Activated naive CD8-positive, alpha-beta T cell treated with anti-CD3 and anti-CD28 coated beads, Interleukin-2, amount 10 ng/mL, durations not matched to agents 7 days and 5 days (primary cell): ENCODE measurements at places on chromosomes 3 and 15. TPM values are rescaled to one million over a fixed set of nuclear protein-coding genes. Genes with fewer than 3 reads are reported as not detected.

GRCh38 chr3:78285032-78285728 lies 1245.3 kb downstream of the ROBO2 start:
- H3K4me3 ChIP-seq, result no peak overlapping the region
- H3K27me3 ChIP-seq, result no peaks in the 10 kb centered on the region
- H3K27ac ChIP-seq, result no peak overlapping the region
- no peaks in the 10 kb centered on the region for H3K36me3 ChIP-seq
- no peaks in the 10 kb centered on the region for H3K4me1 ChIP-seq

GRCh38 chr3:151093905-151094304 lies 8.4 kb downstream of the MED12L start:
- no peaks in the 10 kb centered on the region for H3K4me1 ChIP-seq
- no peak overlapping the region for H3K4me3 ChIP-seq
- H3K27me3 ChIP-seq, result peaks cover 19% of the 10 kb centered on the region
- H3K36me3 ChIP-seq, result no peaks in the 10 kb centered on the region
- H3K27ac ChIP-seq, result no peak overlapping the region
- no peak for DNase-seq

GRCh38 chr15:91947683-91948608 lies 94.4 kb downstream of the SLCO3A1 start:
- DNase-seq, result no peak
- H3K27ac ChIP-seq, result no peak overlapping the region
- H3K4me1 ChIP-seq, result peaks cover 17% of the 10 kb centered on the region
- no peak overlapping the region for H3K4me3 ChIP-seq
- no peaks in the 10 kb centered on the region for H3K36me3 ChIP-seq

DNA sequence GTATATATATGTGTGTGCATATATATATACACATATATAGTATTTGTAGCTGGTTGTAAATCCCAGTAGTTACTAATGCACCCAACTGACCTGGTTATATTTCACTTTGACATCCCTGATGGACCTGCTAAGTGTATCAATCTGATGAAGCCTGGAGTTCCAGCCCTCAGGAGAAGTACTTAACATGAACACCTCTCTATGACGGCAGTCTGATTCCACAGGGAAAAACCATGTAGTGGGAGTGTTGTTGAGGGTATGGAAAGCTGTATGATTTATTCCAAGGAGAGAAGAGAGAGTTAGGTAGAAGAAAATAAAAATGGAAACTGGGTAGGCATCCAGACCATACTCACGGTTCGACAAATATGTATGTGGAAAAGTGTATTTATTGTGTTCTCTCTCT lies 531.2 kb upstream of the SEMA6D start:
- H3K4me3 ChIP-seq, result no peak overlapping the region
- no peak for DNase-seq
- H3K27ac ChIP-seq, result no peak overlapping the region
- H3K36me3 ChIP-seq, result no peaks in the 10 kb centered on the region
- peaks cover 36% of the 10 kb centered on the region for H3K27me3 ChIP-seq
- H3K4me1 ChIP-seq, result peaks cover 4% of the 10 kb centered on the region

- H3K4me1 ChIP-seq, result peaks cover 14% of the 10 kb centered on the region
- DNase-seq, result no peak
These were observed 9.4 kb downstream of the SNX1 start for GRCh38 chr15:64105113-64105704.

DNA sequence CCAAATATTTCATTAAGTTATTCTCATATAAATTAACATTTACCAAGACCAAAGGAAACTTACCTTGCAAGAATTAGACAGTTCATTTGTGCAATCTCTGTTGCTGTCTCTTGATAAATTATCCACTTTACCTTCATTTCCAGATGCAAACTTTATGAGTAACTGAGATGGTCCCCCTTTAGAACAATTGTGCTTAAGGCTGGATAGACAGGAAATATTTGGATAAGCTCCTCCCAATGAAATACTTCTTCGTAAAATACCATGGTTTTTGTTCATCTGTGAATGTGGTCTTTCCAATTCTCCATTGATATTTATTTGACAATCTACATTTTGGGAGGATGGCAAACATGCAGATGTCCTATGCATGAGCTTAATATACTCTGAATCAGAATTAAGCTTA lies 78.2 kb downstream of the NEDD4 start:
- H3K4me1 ChIP-seq, result no peaks in the 10 kb centered on the region
- DNase-seq, result no peak
- H3K27me3 ChIP-seq, result no peaks in the 10 kb centered on the region
- H3K27ac ChIP-seq, result no peak overlapping the region
- H3K4me3 ChIP-seq, result no peak overlapping the region

- no peaks in the 10 kb centered on the region for H3K36me3 ChIP-seq
- H3K4me3 ChIP-seq, result no peak overlapping the region
- peaks cover 7% of the 10 kb centered on the region for H3K27me3 ChIP-seq
- H3K27ac ChIP-seq, result no peak overlapping the region
- no peaks in the 10 kb centered on the region for H3K4me1 ChIP-seq
These were observed 185.6 kb upstream of the MRPL3 start for GRCh38 chr3:131688370-131688769.

GRCh38 chr3:74559261-74559660 lies 55.2 kb downstream of the CNTN3 start:
- H3K27me3 ChIP-seq, result no peaks in the 10 kb centered on the region
- H3K4me3 ChIP-seq, result no peak overlapping the region
- DNase-seq, result no peak
- H3K36me3 ChIP-seq, result no peaks in the 10 kb centered on the region
- no peaks in the 10 kb centered on the region for H3K4me1 ChIP-seq
- no peak overlapping the region for H3K27ac ChIP-seq

DNA sequence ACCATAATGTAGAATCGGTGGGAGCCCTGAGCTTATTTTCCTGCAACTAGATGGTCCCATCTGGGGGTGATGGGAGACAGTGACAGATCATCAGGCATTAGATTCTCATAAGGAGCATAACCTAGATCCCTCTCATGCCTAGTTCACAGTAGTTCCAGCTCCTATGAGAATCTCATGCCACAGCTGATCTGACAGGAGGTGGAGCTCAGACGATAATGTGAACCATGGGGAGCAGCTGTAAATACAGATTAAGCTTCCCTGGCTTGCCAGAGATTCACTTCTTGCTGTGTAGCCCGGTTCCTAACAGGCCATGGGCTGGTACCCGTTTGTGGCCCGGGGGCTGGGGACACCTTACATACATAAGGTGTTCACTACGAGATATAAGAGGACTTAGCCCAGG lies 67.5 kb upstream of the LRRFIP2 start:
- no peak for DNase-seq
- H3K27ac ChIP-seq, result peak overlapping the region; percentile 96
- H3K4me1 ChIP-seq, result peaks cover 18% of the 10 kb centered on the region
- peak overlapping the region; percentile 96 for H3K4me3 ChIP-seq

DNA sequence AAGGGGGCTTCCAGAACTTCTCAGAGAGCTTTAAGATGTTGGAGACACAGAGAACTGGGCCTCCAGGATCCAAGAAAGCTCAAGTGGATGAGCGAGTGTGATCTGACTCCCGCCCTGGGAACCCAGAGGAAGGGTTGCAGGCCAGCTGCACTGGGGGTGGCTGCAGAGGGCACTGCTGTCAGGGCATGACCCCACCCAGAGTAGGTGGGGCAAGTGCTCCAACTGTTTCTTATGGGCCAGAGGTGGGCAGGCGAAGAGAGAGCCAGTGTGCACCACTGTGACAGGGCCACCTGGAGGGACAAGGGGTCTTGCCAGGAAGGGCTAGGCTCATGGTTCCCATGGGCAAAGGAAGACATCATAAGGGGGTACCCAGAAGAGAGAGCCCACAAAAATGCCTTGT lies 48.8 kb downstream of the EXOG start:
- no peaks in the 10 kb centered on the region for H3K36me3 ChIP-seq
- no peak overlapping the region for H3K4me3 ChIP-seq
- peaks cover 8% of the 10 kb centered on the region for H3K27me3 ChIP-seq
- DNase-seq, result no peak
- no peak overlapping the region for H3K27ac ChIP-seq

- H3K36me3 ChIP-seq, result peaks cover 14% of the 10 kb centered on the region
- no peak for DNase-seq
- no peaks in the 10 kb centered on the region for H3K27me3 ChIP-seq
- no peak overlapping the region for H3K27ac ChIP-seq
These were observed 74.0 kb upstream of the MANF start for GRCh38 chr3:51311055-51311454.

- H3K27me3 ChIP-seq, result peaks cover 14% of the 10 kb centered on the region
- H3K4me3 ChIP-seq, result no peak overlapping the region
- no peak overlapping the region for H3K27ac ChIP-seq
- H3K4me1 ChIP-seq, result peaks cover 3% of the 10 kb centered on the region
- H3K36me3 ChIP-seq, result no peaks in the 10 kb centered on the region
These were observed 149.3 kb upstream of the CTDSPL start for GRCh38 chr3:37712421-37712820.

DNA sequence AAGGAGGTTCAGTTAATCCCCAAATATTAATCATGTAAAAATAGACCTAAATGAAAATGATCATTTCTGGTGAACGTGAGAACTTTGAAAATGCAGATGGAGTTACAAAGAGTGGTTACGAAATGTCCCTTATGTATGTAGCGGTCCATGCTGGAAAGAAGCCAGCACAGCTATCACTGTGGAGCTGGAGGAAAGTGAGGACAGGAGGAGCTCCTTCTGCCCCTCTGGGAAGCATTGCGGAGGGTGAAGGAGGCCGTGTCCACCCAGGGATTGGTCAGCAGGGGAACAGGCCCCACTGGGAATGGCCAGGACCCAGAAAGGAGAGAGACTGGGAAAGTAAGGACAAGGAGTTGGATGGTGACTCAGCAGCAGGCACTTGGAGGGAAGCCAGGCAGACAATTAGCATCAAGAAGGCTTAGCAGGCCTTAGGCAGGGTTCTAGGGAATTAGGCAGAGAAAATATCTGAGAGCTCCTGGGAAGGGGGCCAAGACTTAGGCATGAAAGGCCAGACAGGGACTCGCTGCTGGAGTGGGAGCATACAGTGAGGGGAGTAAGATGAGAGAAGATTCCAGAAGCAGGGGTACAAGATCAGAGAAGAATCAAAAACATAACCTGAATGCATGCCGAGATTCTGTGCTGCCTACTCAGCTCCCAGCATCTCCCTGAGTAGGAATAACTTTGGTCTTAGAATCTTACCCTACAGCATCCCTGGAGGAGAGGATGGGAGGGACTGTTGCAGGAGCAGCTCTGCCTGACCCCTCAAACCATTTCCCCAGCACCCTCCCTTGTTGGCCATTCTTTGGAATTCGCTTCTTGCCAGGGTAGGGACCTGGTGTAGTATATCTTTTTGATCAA lies 171.0 kb upstream of the UMPS start:
- peaks cover 2% of the 10 kb centered on the region for H3K4me1 ChIP-seq
- H3K27ac ChIP-seq, result no peak overlapping the region
- no peaks in the 10 kb centered on the region for H3K36me3 ChIP-seq
- H3K27me3 ChIP-seq, result peaks cover 83% of the 10 kb centered on the region

The MUC13 gene
- not detected for total RNA-seq

The CELSR3 gene
- 15.6 TPM for total RNA-seq

The GP9 gene
- not detected for total RNA-seq

The ESYT3 gene
- 0.19 TPM for total RNA-seq

The MAN2A2 gene
- total RNA-seq, result 111 TPM

The ACP3 gene
- not detected for total RNA-seq

The PCLAF gene
- total RNA-seq, result 94.2 TPM
